ENCODE measurements at places on chromosomes 3 and 15.
A peak's percentile ranks its signal among the peaks of the same experiment; 100 is the strongest.

DNA sequence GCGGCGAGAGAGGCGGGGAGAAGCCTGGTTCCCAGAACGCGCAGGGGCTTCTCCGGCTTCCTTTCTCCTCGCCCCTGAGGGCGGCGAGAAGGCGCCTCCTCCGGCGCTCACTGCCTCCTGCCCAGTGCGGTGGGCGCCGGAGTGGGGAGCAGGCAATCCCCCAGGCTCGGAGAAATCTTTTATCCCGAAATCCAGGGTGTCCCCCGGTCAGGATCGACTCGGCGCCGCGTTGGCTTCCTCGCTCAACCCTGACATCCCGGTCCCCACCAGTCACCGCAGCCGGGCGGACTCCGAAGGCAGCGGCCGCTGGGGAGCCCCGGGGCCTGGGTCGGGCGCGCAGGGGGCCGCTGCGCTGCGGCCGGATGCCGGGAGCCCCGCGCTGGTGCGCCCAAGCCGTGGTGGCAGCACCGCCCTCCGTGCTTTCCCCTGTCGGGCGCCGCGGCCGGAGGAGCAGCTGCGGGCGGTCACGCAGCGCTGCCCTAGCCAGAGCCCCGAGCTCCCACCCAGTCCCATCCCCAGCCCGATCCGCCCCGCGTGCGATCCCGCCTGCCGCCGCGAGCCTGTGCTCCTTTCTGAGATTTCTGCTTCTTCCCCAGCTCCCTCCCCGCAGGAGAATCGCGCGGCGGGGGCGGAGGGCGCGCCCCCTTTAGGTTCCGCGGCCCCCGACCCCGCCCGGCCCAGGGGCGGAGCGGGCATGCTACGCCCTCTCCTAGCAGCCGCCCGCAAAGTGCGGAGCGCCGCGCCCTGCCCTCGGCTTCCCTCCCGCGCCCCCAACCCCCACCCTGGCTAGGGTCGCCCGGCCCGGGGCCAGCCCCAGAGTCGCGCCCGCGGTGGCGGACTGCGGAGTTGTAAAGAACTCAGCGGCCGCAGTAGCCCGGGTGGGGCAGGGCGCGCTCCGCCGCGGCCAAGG lies 683 bp upstream of the CACNA2D3 start:
- DNase-seq = no peak

GRCh38 chr3:87796137-87796842 lies 262.5 kb downstream of the CGGBP1 start:
- no peak for DNase-seq

DNA sequence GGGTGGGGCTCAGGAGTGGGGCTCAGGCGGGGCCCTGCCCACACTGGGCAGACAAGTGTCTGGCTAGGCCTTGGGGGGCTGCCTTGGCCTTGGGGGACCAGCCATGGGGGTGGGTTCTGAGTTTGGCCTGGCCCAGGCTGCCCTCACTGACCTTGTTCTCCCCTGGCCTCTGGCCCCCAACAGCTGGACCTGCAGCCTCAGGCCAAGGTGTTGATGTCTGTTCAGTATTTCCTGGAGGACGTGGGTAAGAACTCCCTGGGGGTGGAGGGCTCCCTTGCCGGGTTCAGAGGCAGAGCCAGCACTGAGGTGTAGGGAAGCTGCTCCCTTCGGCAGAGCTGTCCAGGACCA lies 20.0 kb downstream of the PRKCD start:
- no peak for DNase-seq

- DNase-seq = no peak
These were observed 12.1 kb downstream of the B3GNT5 start for GRCh38 chr3:183265157-183265642.

- no peak for DNase-seq
These were observed 15.9 kb upstream of the LCMT2 start for GRCh38 chr15:43346305-43346704.

GRCh38 chr3:174869448-174869847 lies 10.3 kb downstream of the NAALADL2 start:
- DNase-seq = no peak

GRCh38 chr15:70033109-70033508 lies 64.6 kb downstream of the TLE3 start:
- no peak for DNase-seq

GRCh38 chr3:176794406-176794805 lies 402.9 kb downstream of the TBL1XR1 start:
- DNase-seq = no peak

GRCh38 chr15:77557144-77557543 lies 75.6 kb downstream of the LINGO1 start:
- no peak for DNase-seq

DNA sequence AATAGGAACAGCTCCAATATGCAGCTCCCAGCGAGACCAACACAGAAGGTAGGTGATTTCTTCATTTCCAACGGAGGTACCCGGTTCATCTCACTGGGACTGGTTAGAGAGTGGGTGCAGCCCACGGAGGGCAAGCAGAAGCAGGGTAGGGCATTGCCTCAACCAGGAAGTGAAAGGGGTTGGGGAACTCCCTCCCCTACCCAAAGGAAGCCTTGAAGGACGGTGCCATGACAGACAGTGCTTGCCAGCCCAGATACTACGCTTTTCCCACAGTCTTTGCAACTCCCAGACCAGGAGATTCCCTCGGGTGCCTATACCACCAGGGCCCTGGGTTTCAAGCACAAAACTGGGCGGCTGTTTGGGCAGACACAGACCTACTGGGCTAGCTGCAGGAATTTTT lies 576.9 kb upstream of the NECTIN3 start:
- no peak for DNase-seq

DNA sequence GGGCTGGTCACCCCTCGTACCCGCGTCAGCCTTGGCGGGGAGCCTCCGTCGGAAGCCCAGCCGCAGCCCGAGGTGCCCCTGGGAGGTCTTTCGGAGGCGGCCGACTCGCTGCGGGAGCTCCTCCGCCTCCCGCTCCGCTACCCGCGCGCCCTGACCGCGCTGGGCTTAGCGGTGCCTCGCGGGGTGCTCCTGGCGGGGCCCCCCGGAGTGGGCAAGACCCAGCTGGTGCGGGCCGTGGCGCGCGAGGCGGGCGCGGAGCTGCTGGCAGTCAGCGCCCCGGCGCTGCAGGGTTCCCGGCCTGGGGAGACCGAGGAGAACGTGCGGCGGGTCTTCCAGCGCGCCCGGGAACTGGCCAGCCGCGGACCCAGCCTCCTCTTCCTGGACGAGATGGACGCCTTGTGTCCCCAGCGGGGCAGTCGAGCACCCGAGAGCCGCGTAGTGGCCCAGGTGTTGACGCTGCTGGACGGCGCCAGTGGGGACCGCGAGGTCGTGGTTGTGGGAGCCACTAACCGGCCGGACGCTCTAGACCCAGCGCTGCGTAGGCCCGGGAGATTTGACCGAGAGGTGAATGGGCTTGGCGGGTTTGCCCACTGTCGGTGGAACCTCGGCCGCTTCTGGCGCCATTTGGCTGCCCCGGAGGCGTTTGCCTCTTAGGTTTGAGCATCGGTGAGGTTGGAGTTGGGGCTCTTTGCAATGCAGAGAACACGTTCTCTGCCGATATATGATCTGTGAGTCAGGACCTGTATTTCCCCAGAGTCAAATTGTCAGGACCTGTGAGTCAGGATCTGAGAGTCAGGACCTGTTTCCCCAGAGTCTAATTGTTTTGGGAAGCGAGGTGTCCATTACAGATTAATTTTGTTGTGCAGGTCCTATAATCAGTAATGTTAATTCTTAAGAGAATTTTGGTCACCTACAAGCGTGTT lies 24.9 kb upstream of the GATM start:
- no peak for DNase-seq

DNA sequence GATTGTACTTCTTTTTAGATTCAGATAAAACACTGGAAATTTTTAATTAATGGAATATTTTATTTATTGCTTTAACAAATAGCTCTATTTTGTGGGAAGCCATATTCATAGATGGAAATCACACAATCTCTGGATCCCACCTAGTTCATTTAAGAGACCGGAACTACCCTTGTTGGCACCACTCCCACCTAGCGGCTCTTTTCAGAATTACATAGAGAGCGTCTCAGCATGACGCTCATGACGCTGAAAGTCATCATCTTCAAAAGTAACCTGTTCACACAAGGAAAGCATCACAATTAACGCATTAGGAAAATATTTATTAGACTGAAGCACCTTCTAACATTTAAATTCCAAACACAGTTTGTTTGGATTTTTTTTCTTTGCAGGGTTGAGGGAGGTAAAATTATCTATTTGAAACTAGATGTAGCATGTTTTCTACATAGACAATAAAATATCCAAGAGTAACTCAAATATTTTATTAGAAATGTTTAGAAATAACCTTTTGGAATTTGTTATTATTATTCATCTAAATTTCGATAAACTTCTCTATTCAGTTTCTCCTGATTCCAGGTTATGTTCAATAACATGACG lies 214.9 kb upstream of the ARRDC4 start:
- peak; percentile 20 for DNase-seq

GRCh38 chr15:67331676-67332075 lies 77.1 kb downstream of the IQCH start:
- DNase-seq = no peak

GRCh38 chr15:34665498-34666116 lies 82.2 kb upstream of the GOLGA8B start:
- DNase-seq = no peak

DNA sequence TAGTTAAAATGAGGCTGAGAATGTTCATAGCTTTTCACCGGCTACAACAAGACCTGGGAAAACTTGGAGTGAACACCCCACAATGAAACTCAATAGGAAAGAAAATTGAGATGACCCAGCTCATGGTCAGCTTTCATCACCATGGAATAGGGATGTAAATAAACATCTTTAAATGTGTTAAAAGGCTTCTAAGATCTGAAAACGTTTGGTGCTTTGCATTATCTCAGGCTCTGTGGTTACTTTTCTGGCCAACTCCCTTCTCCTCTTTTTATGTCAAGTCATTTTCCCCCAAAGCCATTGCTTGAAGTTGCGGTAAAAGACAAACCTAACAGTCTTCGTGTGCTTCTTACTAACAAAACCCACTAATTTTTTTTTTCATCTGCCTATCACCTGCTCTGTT lies 195.8 kb downstream of the MECOM start:
- DNase-seq = no peak

- no peak for DNase-seq
These were observed 58.8 kb downstream of the ARHGAP31 start for GRCh38 chr3:119352863-119353527.

GRCh38 chr3:169627789-169628188 lies 35.7 kb downstream of the MECOM start:
- no peak for DNase-seq

GRCh38 chr15:49343546-49343945 lies 79.5 kb upstream of the FGF7 start:
- DNase-seq = no peak

DNA sequence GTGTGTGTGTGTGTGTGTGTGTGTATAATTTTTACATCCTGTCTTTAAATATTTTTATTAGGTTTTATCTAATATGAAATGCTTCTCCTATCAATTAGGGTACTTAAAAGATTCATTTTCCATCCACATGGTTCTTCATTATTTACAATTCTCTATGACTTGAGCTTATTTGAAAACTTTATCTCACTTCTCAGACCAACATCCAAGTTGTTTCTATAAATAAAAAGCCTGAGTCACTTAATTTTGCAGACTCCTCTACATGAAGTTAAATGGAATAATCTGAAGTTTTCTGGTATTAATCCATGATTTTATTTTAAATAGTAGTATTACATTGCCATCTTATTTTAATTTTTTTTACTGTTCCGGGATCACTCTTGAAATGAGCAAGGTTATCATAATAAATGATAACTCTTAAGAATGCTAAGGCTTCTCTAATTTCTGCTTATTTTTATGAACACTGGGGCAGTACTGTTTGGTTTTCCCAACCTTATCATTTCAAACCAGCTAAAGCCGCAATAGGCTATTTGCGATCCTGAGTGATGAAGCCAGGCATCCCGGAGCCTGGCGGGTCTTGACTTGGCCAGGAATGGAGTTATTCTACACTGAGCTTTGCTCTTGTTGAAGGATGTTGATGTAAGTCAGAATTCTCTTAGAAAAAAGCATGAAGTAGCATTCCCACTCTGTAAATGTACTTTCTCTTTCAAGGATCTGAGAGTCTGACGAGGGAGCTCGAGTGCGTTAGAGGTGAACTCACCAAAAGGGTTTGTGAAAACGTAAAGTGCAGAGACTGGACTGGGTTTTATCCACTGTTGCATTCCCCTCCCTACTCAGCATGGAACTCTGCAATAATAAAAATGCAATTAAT lies 220.2 kb upstream of the LRTM1 start:
- DNase-seq = no peak

- no peak for DNase-seq
These were observed 74.8 kb upstream of the PIAS1 start for GRCh38 chr15:67979281-67979680.

GRCh38 chr3:30006111-30006510 lies 600.3 kb upstream of the TGFBR2 start:
- DNase-seq = no peak

GRCh38 chr15:90530250-90531051 lies 728 bp downstream of the CRTC3 start:
- DNase-seq = peak; percentile 31

DNA sequence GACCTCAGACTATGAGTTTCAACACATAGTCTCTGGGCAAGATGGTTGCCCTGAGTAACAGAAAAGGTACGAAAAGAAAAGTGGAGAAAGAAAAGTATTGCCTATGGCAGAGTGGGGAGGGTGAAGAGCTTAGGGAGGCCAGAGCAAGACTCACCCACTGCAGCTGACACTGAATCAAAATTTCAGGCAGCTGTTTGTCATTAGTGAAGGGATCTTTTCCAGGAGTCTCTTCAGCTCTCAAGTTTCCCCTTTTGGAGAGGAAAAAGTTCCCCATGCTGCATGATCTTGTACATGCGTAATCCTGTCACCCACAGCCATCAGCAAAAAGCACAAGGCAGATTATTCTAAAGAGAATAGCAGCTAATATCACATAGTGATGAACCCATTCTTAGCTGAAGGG lies 616.9 kb upstream of the GBE1 start:
- DNase-seq = no peak

DNA sequence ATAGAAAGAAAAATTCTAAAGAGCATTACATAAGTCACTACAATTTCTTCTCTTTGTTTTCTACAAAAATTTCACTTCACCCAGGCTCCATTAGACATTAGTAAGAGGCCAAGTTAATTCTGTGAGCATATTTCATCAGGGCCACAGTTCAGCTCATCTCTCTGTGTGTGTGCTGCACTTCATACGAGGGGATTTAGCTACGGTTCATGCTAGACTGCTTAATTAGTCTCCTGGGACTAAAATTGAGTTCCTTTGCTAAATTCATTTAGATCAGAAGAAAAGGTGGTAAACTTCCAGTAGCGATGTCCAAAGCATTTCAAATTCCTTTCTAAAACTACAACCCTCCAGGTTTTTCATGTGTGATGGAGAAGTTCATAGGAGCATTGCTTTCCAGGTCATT lies 83.1 kb upstream of the SETMAR start:
- no peak for DNase-seq

DNA sequence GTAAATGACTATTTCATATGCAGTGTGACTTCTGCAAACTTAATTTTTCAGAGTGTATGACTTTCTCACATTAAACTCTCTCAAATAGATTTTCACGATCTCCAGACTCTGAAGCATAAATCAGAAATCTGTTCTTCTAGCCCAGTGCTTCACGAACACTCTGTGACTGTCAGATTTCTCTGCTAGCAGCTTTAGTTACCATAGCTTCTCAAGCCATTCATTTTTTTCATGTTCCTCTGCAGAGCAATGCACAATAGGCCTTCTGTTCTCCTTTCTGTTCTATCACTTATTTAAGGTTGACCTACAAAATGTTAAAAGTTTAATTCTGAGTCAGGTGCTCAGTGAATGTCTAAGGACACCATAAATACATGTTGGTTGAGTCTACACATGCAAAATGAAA lies 1102.2 kb downstream of the TUSC7 start:
- DNase-seq = no peak

Data from T-helper 2 cell (primary cell).